Activated CD4-positive, alpha-beta T cell treated with anti-CD3 and anti-CD28 coated beads, Interleukin-2, amount 10 ng/mL, durations not matched to agents 7 days and 5 days (primary cell): ENCODE measurements at places on chromosomes 7 and 10. TPM values are rescaled to one million over a fixed set of nuclear protein-coding genes. Genes with fewer than 3 reads are reported as not detected.

SPDYE2B gene
- total RNA-seq, result not detected

MMD2 gene
- not detected for total RNA-seq

OR6V1 gene
- total RNA-seq, result not detected

IGF2BP3 gene
- total RNA-seq, result 1.2 TPM

DNA sequence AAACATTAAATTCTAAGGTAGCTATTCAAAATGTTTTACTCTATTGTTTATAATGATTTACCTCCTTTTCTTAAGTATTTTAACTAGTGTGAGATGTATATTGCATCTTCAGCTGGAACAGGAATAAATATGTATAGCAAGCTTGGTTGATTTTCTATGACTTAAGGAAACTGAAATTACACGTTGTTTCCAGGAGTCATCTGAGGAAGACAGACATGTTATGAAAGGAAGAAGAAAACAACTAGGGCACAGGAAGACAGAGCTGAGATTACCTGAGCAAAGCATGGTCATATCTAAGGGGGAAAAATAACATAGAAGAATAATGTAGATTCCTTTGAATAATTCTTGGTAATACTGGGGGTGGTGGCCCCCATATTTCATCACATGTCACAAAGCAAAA is 210.9 kb upstream of the SEMA3E start:
- no peak for DNase-seq
- no peaks in the 10 kb centered on the region for H3K36me3 ChIP-seq
- H3K27me3 ChIP-seq, result no peaks in the 10 kb centered on the region

GRCh38 chr7:28672397-28672797 is 260.1 kb downstream of the CREB5 start:
- H3K4me1 ChIP-seq, result no peaks in the 10 kb centered on the region
- no peaks in the 10 kb centered on the region for H3K36me3 ChIP-seq
- no peak for DNase-seq
- H3K27me3 ChIP-seq, result no peaks in the 10 kb centered on the region
- H3K4me3 ChIP-seq, result no peak overlapping the region

DNA sequence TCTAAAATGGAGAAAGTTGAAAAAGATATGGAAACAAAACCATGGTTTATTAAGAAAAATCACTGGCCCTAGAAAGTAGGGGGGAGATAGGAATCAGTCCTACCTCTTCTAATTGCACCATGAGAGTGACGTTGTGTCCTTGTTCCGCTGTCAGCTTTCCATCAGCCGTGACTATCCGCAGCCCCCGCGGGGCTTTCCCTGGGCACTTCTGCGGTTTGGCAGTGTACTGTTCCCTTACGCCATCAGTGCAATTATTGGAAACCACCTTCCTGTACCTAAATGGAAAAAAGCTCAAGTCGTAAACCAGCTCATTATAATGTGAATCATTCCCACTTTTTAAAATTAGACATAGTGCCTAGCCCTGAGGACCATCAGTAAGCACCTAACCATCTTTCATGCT is 512.2 kb downstream of the SORCS1 start:
- H3K4me3 ChIP-seq, result no peak overlapping the region
- H3K27me3 ChIP-seq, result no peaks in the 10 kb centered on the region
- no peaks in the 10 kb centered on the region for H3K4me1 ChIP-seq
- no peaks in the 10 kb centered on the region for H3K36me3 ChIP-seq
- H3K27ac ChIP-seq, result no peak overlapping the region

DNA sequence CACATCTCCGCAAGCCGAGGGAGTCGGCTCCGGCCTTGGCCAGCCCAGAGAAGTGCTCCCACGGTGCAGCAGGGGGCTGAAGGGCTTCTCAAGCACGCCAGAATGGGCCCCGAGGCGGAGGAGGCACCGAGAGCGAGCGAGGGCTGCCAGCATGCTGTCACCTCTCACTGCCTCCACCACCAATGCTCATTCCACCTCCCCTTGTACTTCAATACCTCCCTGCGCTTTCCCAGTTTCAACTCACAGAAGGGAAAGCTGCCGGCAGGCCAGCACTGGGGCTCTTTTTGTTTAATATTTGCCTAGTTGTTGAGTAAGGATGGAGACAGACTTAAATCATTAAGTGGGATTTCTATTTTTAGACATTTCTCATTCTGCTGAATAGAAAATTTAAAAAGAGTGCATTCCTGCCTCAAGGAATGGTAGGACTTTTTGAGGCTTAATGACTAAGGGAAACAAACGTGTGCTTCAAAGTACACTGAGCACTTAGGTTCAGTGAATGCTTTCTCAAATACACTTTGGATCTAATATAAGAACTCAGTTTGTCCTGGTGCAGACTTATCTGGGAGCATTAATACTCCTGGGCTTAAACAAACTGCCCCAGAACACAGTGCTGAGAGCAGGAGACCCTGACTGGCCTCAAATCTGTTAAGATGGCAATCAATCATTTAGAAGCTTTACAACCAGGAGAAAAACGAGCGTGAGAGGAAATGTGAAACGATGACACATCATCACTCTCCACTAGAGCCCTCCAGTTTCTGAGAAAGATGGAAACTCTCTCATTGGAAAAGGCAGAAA is 131.2 kb downstream of the RALA start:
- DNase-seq, result no peak
- no peaks in the 10 kb centered on the region for H3K27me3 ChIP-seq
- no peak overlapping the region for H3K27ac ChIP-seq
- H3K4me3 ChIP-seq, result no peak overlapping the region
- peaks cover 6% of the 10 kb centered on the region for H3K36me3 ChIP-seq

GRCh38 chr10:21069278-21069677 is 172.2 kb upstream of the NEBL start:
- DNase-seq, result no peak
- H3K4me1 ChIP-seq, result no peaks in the 10 kb centered on the region
- H3K27ac ChIP-seq, result no peak overlapping the region
- H3K27me3 ChIP-seq, result peaks cover 3% of the 10 kb centered on the region
- H3K4me3 ChIP-seq, result no peak overlapping the region

DNA sequence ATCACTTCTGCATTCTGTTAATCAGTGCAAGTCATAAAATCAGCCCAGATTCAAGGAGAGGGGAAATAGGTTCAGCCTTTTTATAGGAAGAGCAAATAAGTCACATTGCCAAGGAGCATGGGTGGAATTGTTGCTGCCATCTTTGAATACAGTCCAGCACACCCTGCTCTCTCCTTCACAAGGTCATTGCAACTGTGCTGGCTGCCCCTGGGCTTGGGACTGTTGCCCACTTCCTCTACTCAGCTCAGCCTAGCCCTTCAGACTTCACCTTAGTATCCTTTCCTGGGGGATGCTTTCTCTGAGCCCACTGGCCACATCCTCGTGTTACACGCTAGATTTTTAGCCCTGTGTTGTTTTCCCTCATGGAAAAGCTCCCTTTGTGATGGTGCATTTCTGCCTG is 527.7 kb downstream of the GALNT17 start:
- no peak overlapping the region for H3K4me3 ChIP-seq
- no peaks in the 10 kb centered on the region for H3K4me1 ChIP-seq
- H3K27ac ChIP-seq, result no peak overlapping the region
- no peak for DNase-seq
- no peaks in the 10 kb centered on the region for H3K36me3 ChIP-seq

DNA sequence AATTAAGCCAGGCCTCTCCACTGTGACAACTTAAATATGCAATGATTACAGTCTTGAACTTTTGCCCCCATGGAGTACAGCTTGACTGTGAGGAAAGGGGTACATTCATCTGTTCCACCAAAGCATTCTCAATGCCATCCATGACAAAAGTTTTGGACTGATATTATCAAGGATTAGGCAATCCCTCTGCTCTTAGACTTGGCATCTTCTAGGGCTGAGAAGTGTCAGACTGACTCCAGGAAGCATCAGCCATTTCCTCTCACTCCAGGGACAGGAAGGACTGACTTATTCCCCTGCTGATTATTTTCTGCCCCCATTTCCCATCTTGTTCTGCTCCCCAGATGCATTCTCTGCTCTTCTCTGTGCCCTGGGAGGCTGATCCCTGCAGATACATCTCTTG is 69.7 kb downstream of the ZNF365 start:
- H3K27ac ChIP-seq, result no peak overlapping the region
- no peaks in the 10 kb centered on the region for H3K4me1 ChIP-seq
- no peaks in the 10 kb centered on the region for H3K36me3 ChIP-seq
- no peak overlapping the region for H3K4me3 ChIP-seq
- DNase-seq, result no peak

DNA sequence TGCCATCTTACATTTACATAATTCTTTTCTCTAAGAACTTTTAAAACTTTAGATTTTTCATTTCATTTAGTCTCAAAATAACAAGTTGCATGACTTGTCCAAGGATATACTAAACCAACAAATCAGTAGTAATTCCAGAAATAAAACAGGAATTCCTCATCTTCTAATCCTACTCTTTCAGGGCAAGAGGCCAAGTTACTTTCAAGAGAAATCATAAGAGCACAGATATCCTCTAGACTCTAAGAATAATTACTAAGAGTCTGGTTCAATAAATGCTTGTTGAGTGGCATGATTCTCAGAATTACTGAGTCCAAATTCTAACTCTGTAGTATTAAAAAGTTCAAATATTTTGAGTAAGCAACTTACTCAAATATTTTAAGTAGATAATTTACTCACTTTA is 12.9 kb downstream of the PDZD8 start:
- no peak for DNase-seq
- H3K4me1 ChIP-seq, result peaks cover 20% of the 10 kb centered on the region
- H3K27ac ChIP-seq, result no peak overlapping the region
- no peak overlapping the region for H3K4me3 ChIP-seq

- no peak for DNase-seq
- H3K4me1 ChIP-seq, result peaks cover 38% of the 10 kb centered on the region
- peaks cover 85% of the 10 kb centered on the region for H3K27me3 ChIP-seq
- no peak overlapping the region for H3K27ac ChIP-seq
- no peak overlapping the region for H3K4me3 ChIP-seq
Measured at GRCh38 chr10:92695679-92696605, 6.2 kb downstream of the HHEX start.

- peaks cover 16% of the 10 kb centered on the region for H3K27me3 ChIP-seq
- no peak overlapping the region for H3K4me3 ChIP-seq
- no peak overlapping the region for H3K27ac ChIP-seq
- no peaks in the 10 kb centered on the region for H3K36me3 ChIP-seq
- no peak for DNase-seq
- H3K4me1 ChIP-seq, result no peaks in the 10 kb centered on the region
Measured at GRCh38 chr7:116449950-116450349, 49.6 kb upstream of the CAV2 start.

DNA sequence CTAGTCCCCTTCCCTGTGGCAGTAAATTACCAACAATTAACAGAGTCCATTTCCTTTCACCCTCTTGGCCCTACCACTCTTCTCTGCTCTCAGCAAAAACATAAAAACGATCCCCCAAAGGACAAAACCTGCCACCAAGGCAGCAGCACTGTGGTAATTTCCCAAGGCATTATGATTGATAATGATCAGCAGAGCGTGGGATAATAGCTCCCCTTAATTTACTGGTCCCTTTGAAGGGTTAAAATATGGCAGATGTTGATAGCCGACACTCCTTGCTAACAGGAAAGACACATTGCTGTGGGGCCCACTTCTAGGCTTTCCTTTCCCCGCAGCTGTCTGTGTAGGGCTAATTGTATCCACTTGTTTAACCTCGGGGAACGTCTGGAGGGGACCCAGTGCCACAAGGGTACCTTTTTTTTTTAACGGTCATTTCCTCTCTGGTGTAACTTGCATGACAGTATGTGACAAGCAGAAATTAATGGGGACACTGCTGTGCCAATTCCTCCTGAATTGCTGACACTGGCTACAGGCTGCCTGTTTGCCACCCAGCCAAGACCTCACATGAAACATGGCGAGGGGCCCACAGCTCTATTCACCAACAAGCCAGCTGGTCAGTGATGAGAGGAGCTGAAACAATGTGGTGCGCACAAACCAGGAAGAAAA is 81.3 kb downstream of the CDK6 start:
- H3K4me3 ChIP-seq, result no peak overlapping the region
- peaks cover 71% of the 10 kb centered on the region for H3K36me3 ChIP-seq
- H3K27ac ChIP-seq, result peak overlapping the region; percentile 34
- DNase-seq, result no peak
- peaks cover 39% of the 10 kb centered on the region for H3K4me1 ChIP-seq

DNA sequence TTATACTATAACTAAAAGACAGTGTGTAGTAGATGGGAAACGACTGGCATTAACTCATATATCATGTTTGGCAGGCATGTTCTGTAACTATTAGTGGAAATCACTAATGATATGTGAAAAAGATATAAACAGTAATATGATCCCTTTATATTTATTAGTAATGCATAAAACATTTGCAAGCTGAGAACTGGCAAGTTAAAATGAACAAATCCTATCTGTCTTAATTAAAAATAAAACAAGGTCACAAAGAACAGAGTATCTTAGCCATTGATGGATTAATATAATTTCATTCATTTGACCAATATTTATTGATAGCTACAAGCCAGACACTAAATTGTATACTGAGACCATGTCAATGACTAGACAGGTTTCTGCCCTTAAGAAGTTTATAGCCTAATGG is 154.5 kb downstream of the CRPPA start:
- H3K4me1 ChIP-seq, result no peaks in the 10 kb centered on the region
- no peaks in the 10 kb centered on the region for H3K27me3 ChIP-seq
- H3K36me3 ChIP-seq, result no peaks in the 10 kb centered on the region
- no peak overlapping the region for H3K27ac ChIP-seq
- DNase-seq, result no peak

DNA sequence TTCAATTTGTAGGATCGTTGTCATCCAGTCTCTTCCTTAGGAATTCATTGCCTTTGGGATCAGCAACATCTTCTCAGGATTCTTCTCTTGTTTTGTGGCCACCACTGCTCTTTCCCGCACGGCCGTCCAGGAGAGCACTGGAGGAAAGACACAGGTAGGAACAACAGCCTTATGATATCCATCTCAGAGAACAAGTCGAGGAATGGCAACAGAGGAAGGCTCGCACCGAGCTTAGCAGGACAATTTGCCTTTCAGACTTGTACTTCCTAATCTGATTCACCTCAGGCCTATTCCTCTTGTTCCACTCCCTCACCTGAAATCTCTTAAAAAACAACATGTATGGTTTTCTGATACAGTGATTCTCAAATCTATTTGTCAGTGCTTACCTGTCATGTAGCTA is 29.5 kb downstream of the SLC26A4 start:
- no peaks in the 10 kb centered on the region for H3K36me3 ChIP-seq
- H3K27ac ChIP-seq, result no peak overlapping the region
- no peak for DNase-seq

DNA sequence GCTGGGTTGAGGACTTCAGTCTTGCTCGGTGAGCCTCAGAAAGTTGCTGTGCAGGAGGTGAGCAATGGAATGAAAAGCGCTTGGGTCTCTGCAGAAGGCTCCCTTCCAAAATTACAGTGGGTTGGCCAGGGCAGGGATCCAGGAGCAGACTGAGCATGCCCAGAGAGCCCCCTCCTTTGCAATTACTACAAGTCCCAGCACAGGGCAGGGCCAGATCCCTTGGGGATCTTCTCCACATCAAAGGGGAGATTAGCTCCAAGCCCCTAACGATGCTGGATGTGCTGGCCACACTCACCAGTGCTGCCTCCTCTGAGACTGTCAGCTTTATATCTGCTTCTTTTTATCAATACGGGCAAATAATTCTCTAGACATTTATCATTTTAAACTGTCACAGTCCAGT is 337.5 kb downstream of the RPS24 start:
- no peak overlapping the region for H3K27ac ChIP-seq
- no peaks in the 10 kb centered on the region for H3K36me3 ChIP-seq
- no peaks in the 10 kb centered on the region for H3K4me1 ChIP-seq
- no peak for DNase-seq
- H3K27me3 ChIP-seq, result no peaks in the 10 kb centered on the region
